Kidney tubule cell (primary cell): ENCODE measurements at places on chromosomes 3 and 15.
A peak's percentile ranks its signal among the peaks of the same experiment; 100 is the strongest.

- DNase-seq = no peak
Observed at GRCh38 chr15:80420658-80421057, 16.5 kb downstream of the ARNT2 start.

GRCh38 chr3:50365842-50366220, 6.5 kb upstream of the TMEM115 start:
- no peak for DNase-seq

DNA sequence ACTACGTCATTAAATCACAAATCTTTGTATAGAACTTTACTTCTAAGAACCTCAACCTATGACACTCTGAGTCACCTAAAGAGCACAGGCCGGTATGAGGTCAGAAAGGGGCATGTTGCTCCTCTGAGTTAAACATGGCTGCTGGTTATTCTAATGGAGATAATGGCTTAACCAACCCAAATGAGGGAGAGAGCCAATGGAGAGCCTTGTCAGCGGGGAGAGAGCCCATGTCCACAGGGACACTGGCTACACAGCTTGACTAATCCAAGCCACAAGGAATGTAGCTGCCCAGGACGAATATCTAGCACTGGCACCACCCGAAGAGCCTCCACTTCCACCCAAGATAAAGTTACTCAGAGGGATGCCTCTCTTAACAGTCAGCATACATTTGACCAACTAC, 77.0 kb upstream of the STAC start:
- peak; percentile 56 for DNase-seq

DNA sequence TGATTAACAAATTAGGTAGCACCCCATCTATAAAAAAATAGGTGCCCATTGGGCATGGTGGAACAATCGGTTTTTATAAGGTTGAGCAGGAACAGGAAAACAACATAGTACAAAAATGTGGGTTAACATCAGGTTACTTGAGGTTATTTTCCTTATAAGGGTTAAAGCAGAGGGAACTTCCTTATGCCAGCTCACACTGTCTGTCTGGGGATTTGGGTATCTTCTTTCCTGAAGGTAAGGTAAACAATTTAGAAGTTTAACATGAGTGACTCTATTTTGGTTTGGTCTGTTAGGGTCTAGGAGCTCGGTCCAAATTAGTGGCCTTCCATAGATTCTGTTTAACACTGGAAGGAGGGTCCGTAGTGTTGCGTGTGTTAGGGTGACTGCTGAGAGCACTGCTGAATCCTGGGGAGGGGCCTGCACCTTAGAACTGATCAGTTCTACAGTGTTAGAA, 14.7 kb downstream of the CHD2 start:
- peak; percentile 62 for DNase-seq

- DNase-seq = peak; percentile 52
Observed at GRCh38 chr3:117548600-117548999, 839.0 kb downstream of the TUSC7 start.

GRCh38 chr3:156606729-156607128, 51.8 kb upstream of the SSR3 start:
- DNase-seq = no peak

DNA sequence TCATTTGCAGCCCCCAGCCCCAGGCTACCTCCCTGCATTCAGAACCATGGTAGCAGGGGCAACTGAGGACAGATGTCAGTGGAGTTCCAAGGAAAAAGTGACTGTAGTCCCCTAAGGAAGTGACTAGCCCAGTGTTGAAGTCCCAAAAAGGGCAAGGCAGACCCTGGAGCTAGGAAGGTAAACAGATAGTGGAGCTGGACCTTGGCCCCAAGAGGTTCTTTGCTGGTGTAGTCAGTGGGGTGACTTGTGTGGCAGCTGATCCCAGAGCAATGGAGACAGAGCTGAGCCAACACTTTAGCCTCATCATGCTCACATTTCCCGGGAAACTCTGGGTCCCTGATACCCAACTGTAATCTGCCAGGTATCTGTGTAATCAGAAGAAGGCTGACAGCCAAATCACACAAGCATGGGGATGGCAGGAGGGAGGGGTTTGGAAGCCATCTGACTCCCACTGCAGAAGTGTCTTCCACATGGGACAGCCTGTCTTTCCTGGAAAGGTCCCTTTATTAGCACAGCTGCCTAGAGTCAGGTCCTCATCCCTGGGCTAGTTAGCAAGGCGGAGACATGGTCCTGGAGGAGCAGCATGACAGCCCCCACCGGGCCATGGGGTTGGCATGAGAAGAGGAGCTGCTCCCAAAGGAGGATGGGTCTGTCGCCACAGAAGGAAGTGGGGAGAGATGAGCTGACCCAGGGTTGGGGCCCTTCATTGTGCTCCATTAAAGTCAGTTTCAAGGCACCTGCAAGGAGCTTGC, 39.8 kb downstream of the PXYLP1 start:
- DNase-seq = no peak
